C1 segment of cervical spinal cord (tissue), 14 donors: ENCODE measurements at places on chromosomes 2 and 18.

DNA sequence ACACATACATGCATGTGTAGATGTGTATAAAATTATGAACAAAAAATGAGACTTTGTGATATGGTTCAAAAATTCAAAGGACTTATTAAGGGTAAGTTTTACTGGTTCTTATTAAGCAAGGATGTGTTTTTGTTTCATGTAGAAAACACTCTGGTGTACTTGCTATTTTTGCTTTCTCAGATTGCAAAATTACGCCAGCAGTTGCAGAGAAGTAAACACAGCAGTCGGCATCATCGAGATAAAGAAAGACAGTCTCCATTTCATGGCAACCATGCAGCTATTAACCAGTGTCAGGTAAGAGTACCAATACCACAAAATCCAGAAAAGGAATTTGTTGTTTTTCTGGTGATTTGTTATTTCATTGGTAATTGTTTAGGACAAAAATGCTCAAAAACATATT, 91.3 kb downstream of the FAM117B start:
- DNase-seq: no peak

DNA sequence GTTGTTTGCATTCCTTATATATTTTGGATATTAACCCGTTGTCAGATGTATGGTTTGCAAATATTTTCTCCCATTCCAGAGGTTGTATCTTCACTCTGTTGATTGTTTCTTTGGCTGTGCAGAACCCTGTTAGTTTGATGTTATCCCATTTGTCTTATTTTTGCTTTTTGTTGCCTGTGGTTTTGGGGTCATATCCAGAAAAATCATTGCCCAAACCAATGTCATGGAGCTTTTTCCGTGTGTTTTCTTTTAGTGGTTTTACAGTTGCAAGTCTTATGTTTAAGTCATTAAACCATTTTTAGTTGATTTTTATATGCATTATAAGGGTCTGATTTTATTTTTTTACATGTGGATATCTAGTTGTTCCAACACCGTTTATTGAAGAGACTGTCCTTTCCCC, 35.8 kb downstream of the PPIG start:
- DNase-seq: no peak

DNA sequence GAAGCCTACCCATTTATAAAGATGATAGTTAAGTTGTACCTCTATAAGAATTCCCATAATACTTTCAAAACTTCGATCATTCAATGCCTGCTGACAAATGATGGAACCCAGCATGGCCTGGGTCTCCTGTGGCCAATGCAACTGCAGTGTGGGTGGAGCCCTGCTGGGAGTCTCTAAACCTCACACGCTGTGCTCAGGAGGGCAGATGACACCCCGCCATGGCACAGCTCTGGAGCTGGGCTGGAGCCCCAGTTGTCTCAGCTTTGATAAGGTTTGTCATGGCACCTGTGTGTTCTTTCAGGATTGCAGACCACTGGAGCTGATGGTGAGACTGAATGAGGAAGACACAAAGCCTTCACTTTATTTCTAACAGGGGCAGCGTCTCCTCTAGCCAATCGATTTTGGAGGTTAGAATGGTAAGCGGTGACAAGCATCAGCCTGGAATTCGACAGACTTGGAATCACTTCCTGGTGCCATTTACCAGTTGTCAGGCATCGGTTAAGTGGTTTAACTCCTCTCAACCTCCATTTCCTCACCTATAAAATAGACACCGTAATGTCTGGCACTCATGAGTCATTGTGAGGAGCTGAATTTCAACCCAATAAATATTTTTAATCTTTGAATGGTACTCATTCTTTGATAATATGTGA, 383.6 kb upstream of the SALL3 start:
- DNase-seq: no peak

DNA sequence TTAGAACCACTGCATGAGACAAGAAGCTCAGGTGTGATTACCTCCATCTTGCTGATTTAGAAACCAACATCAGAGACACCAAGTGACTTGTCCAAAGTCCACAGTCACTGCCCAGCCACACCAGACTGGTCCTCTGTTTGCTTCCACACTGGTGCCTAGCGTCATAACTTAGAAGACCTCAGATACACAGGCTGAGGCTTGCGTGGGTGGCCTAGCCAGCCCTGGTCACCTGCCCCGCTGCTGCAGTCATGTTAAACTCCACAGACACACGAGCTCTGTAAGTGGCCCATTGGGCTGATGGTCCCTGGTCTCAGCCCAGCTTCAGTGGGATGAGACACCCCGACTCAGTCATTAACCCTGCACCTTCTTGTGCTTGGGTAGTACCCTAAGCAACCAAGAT, 47.1 kb downstream of the CNGA3 start:
- no peak for DNase-seq

DNA sequence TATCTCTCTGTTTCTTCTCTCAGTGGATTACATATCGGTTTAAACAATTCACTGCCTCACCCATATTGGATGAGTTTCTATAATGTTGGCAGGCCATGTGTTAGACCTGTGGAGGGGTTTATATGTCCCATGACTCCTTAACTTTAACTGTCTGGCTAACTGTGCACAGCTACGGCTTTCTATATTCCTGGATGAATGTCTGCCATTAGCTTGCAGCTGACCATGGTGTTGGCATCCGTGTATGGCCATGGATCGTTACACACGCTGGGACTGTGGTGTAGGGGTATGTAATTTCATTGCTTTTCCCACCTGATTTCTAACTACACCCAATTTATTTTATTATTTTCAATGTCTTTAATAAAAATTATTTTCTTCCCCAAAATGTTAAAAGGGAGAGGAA, 3.3 kb upstream of the TANC1 start:
- DNase-seq: no peak

DNA sequence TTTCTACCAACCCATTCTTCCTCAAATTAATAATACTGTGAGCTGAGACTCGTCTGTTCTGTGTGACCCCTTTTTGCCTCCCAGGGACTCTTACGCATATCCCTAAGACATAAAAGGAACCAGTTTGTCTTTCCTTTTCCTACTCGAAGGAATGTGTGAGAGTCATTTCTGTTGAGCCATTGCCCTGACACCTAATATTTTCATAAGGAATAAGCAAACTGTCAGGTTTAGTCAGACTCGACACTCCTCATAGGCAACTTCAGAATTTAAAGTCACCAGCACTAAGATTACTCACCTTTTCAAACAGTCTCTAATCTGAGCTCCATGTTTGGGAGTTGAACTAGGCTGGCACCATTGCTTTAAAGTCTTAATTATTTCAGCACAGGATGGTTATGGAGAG, 305.5 kb downstream of the IKZF2 start:
- DNase-seq: no peak

- DNase-seq: no peak
Measured at GRCh38 chr2:152782171-152782570, 63.8 kb downstream of the ARL6IP6 start.

DNA sequence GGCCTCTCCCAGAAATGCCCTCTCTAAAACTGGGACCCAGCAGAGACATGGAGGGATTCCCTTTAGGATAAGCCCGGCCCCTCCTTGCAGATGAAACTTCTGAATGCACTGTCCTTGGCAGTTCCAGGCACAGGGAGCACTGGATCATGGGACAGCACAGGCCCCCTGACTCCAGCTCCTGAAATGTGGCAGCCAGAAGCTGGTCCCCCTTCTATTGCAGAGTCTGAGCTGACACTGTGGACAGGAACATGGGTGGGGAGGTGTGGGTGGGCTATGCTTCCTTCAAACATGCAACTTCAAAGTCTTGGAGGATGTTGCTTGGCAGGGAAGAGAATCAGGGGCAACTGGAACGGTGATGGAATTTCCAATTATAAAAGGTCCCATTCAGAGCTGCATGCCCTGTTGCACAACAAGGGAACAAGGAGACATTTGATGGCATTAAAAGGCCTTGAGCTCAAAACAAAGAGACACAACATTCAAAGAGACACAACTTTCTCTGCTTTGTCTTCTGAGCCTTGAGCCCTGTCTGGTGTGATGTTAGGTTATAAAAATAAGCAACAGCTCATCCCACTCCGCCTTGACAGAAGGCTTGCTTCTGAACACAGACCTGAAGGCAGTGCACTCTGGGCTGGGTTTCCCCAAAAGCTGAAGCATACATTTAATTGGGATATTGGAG, 239.0 kb downstream of the OSR1 start:
- DNase-seq: peak; percentile 47

DNA sequence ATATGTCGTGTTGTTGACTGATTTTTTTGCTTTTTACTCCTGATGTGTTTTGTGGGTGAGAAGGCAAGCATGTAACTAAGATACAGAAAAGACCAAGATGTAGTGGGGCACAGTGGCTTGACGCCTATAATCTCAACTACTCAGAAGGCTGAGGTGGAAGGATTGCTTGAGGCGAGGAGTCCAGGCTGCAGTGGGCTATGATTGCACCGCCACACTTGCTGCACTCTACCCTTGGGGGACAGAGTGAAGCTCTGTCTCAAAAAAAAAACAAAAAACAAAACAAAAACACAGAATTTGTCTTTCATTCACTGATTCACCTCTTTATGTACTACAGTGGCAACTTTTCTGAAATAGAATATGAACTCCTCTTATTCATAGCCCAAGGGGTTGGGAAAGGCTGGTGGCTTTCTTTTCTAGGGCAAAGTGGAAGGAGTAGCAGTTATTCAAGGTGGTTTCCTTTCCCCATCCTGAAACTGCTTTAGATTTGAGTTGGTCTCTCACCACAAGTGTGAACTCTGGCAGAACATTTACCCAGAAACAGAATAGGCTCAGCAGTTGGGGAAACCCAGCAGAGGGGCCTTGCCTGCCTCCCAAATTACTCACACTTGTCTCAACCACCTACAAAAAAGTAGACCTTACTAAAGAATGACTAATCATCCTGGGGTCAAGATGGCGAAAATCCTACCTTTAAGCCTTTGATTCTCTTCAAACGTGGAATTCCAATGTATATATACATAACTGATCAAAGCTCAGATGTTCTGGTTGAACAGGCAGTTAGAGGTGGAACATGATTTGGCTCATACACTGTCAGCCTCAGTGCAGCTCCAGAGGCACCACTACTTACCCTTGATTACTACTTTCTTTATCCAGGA, 6.5 kb downstream of the TANK start:
- DNase-seq: no peak

DNA sequence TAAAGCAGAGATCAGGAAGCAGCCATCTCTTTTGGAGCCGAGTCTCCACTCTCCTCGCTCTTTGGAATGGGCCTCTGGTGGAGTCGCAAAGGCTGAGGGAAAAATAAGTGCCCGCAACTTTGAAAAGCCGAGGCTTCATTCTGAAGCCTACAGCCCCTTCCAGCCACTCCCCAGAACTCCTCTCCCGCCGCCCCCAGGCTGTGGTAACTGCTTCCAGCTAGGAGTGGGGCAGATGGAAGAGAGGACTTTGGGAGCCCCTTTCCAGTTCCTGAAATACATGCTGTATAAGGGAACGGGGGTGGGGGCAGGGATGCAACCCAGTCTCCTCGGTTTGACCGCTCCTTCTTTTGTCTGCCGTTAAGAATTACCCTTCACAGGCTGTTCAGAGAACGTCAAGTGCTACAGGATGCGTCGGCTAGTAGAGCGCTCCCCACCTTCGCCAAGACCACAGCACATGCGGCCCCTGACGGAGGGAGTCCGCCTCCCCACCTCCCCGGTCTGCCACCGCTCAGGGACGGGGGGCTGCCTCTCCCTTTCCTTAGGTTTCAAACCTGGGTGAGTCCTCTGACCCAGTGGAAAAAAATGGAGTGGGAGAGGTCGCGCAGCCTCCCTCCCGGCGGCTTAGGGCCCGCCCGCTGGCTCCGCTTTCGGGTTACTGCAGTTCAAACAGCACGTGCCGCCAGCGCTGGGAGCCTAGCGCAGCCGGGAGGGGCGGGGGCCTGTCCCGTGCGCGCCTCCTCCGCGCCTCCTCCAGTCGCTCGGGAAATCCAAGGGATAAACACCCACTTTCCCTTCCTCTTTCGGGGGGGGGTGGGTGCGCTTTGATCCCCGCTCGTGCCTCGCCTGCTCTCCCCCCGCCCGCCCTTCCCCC, 4.9 kb downstream of the CYP26B1 start:
- DNase-seq: no peak

- no peak for DNase-seq
Measured at GRCh38 chr2:223542501-223542900, 59.7 kb downstream of the SCG2 start.

DNA sequence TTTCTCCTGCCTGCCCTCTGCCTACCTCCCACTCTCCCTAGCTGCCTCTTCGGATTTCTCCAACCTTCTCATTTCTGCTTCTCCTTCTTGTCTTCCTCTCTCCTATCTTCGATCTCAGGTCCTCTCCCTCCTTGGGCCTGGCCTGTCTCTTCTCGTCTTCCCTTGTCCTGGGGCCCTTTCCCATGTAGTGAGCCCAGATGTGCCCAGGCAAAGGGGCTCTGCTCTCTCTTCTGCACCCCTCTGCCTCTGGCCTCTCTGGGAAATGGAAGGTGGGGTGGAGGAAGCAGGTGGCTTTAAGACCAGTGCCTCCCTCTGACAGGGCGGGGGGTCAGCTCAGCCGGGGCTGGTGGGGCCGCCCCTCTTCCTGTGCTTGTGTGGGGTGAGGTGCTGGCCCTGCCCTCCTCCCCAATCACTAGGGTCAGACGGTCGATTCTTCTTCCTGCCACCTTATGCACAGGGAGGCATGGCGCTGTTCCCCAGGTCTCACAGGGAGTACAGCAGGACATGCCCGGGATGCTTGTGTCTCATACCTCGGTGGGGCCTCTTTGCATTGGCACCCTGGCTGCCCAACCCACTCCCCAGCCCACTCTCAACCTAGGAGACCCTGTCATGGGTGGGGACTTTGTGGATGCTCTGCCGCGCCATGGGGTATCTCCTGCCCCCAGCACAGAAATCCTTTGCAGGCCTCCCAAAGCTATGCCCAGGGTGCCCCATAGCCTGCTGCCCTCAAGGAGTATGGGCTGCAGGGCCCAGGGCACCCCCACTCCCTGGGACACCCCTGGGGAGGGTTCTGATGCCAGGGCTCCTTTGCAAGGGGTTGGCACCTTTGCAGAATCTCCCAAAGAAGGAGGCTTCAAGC, 213.8 kb upstream of the HAAO start:
- DNase-seq: no peak

GRCh38 chr2:97728091-97728731, 14.8 kb downstream of the ZAP70 start:
- DNase-seq: no peak

GRCh38 chr18:12038082-12038638, 55.5 kb upstream of the ANKRD62 start:
- DNase-seq: no peak

GRCh38 chr2:134705861-134706586, 12.8 kb downstream of the TMEM163 start:
- no peak for DNase-seq

DNA sequence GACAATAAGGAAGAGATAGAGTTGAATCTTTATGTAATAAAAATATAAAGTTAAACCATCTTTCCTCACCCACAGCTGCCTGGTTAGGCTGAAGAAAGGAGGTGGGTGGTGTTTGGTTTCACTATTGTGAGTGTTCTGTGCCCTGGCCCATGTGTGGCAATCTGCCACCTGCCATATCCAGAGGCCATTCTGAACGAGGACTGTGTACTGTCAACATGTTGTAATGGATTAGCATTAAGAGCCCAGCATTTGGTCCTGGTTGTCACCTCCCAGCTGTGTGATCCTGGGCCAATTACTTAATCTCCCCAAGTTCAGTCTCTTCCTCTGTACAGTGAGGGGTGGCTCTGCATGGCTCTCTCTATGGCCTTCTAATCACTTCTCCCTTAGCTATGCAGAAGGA, 118.2 kb upstream of the SEC11C start:
- DNase-seq: no peak
